ENCODE measurements at places on chromosomes 5 and 9.

DNA sequence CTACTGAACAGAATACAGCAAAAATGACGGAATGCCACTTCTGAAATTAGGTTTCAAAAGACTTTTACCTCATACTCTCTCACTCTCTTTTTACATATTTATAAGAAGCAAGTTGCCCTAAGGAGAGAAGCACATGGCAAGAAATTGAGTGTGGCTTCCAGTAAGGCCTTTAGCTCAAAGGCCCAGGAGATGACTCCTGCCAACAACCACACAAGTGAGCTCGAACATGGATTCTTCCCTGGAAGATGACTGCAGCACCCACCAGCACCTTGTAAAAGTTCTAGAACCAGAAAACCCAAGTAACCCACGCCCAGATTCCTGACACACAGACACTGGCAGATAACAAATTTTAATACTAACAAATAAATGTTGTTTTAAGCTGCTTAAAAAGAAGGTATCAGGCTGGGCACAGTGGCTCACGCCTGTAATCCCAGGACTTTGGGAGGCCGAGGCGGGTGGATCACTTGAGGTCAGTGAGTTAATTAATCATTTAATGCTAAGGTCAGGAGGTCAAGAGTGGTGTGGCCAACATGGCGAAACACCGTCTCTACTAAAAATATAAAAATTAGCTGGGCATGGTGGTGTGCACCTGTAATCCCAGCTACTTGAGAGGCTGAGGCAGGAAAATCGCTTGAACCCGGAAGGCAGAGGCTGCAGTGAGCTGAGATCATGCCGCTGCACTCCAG lies 17.0 kb downstream of the PTBP3 start:
- DNase-seq: no peak

DNA sequence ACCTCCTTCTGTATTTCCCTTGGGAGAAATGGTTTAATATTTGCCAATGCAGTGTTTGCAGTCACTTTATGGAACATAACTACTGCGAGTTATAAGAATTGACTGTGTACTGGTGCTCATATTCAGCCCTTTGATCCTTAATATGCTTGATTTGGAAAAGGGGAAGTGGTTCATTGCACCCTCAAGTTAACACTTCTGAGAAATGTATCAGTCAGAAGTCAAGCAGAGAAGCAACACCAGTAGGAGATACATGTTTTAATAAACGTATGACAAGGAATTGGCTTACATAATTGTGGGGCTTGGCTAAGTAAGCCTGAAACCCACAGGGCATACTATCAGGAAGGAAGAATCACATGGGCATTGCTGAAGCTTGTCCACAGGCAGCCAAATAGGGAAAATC lies 131.0 kb upstream of the SPRY4 start:
- DNase-seq: no peak

DNA sequence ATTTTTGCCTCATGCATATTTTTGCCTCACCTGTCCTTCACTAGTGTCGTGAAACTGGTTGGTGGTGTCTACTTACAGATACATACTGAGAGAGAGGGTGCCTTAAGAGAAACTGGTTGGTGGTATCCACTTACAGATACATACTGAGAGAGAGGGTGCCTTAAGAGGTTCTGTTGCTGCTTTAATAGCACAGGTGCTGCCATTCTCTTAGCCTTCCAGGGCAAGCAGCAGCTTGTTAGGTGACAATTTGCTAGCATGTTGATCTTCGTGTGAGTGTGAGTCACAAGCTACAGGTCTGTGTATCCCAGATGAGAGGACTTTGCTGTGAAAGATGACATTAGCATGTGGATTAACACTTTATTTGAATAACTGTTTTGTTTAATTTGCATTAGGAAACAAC lies 1.4 kb downstream of the PTTG1 start:
- DNase-seq: no peak

GRCh38 chr9:34085581-34086500 lies 37.2 kb upstream of the UBAP2 start:
- no peak for DNase-seq

DNA sequence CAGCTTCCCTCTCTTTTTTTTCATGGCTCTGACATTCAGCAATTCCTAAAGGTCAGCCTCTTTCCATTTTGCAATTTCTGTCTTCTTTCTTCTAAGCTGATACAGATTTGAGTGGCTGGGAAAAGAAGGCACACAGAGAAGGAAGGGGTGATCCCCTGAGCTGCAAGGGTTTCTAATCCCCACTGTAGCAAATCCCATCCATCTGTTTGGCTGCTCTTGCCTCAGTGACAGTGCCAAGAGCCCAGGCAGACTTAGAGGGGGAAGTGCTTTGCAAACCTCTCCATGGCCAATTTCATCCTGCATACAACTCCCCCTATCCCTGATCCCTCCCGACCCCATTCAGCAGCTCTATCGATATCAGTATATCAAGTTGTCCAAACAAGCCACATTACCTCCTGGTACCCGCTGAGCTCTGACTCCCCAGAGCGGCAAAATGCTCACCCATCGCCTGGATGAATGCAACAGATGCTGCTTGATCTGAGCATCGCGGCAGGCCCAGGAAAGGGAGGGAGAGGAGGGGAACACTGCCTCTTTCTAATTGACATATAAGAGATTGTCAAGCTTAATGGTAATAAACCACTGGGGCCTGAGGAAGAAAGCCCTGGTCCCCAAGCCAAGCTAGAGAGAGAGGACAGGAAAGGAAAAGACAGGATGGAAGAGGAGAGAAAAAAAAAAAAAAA lies 268.9 kb downstream of the ASTN2 start:
- DNase-seq: no peak

GRCh38 chr5:79002374-79002773 lies 17.3 kb upstream of the ARSB start:
- no peak for DNase-seq

GRCh38 chr5:142796492-142797109 lies 26.4 kb downstream of the ARHGAP26 start:
- DNase-seq: no peak

- no peak for DNase-seq
These were observed 94.6 kb upstream of the PTCH1 start for GRCh38 chr9:95611354-95611753.

GRCh38 chr5:158376679-158377078 lies 517.7 kb upstream of the CLINT1 start:
- no peak for DNase-seq

GRCh38 chr9:14310311-14310710 lies 3.6 kb downstream of the NFIB start:
- DNase-seq: no peak

DNA sequence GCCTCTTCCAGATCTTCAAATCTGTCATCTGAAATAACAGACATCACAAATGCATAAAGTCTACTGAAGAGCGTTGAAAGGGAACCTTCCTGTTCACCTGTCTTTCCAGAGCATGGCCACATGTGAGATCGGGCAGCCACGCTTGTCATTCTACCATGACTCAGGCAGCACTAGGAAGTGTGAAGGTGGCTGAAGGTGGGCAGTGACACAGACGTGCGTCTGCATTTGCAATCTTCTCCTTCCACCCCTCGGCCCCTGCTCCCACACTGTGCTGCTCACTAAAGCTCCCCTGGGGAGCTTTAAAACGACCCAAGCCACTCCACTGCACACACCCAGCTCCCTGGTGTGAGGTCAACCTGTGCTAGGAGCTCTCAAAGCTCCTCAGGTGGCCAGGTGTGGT lies 2.5 kb downstream of the ENTR1 start:
- DNase-seq: no peak

- no peak for DNase-seq
These were observed 20.8 kb downstream of the DNAI1 start for GRCh38 chr9:34479431-34479866.

DNA sequence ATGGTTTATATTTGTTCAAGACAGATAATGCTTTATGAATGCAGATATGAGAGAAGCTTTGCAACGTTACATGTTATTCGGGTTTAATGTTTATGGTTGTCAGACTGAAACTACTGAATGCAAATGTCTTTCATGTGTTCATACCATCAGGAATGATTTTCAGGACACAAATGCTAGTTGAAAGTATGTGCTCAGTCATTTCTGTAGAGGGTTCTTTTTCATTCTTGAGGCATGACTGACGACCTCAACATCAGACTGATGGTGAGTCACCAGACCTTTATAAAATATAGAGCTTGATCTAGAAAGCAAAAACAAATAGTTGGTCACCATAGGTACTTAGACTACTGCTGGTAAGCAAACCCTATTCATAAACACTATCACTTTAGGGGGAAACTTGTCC lies 287.3 kb upstream of the NUDT12 start:
- DNase-seq: no peak

DNA sequence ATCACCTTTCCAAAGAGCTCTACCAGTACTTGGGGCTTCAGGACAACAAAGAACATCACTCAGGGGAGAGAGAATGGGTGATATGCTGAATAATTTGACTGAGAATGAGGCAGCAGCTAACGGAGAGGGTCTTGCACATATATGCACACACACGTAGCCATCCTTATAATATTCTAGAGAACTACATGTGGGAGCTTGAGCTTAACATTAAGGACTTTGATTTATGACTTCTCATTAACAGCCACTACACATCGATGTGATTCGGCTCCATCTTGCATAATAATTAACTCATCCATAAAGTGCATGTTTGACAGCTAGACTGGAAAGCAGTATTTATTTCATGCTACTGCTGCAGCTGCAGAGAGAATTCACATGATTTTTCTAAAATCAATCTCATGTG lies 163.4 kb downstream of the RAB3C start:
- DNase-seq: no peak

GRCh38 chr5:35186749-35187148 lies 43.5 kb downstream of the PRLR start:
- no peak for DNase-seq

GRCh38 chr5:158268286-158268685 lies 409.3 kb upstream of the CLINT1 start:
- DNase-seq: no peak

- DNase-seq: no peak
These were observed 11.4 kb downstream of the ABO start for GRCh38 chr9:133263557-133263956.

GRCh38 chr9:20592673-20593072 lies 29.6 kb downstream of the MLLT3 start:
- DNase-seq: no peak

DNA sequence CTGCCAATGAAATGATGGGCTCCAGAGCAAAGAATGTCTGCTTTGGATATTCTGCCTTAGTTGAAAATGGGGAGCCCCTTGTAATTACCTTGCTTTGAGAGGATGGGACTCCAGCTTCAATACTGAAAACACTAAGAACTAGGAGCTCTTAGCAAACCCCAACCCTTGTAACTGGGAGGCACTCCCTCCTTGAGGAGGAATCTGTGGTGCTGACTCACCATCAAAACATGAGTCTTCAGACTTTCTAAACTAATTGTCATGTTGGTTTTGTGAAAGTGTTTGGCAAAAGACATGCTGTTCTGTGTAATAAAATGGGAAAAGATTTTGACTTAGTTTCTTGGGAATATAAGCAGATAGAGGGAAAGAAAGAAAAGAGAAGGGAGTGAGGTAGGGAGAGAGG lies 91.9 kb upstream of the PTPRD start:
- no peak for DNase-seq

DNA sequence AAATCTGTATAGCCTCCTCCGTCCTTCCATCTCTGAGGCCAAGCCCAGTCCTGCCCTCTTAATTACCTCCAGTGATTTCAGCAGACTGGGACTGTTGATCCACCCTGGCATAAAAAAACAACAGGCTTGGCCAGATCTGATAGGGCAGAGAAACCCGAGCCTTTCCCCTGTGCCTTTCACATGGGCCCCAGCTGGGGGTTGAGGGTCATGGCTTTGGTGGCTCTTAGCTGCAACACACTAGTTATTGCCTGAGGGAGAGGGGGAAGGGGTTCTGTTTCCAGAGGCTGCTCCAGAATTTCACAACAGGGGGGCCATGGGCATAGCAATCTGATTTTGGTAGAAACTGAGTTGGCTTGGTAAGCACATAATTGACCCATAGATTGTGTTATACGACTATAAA lies 21.2 kb upstream of the PANK3 start:
- DNase-seq: no peak

DNA sequence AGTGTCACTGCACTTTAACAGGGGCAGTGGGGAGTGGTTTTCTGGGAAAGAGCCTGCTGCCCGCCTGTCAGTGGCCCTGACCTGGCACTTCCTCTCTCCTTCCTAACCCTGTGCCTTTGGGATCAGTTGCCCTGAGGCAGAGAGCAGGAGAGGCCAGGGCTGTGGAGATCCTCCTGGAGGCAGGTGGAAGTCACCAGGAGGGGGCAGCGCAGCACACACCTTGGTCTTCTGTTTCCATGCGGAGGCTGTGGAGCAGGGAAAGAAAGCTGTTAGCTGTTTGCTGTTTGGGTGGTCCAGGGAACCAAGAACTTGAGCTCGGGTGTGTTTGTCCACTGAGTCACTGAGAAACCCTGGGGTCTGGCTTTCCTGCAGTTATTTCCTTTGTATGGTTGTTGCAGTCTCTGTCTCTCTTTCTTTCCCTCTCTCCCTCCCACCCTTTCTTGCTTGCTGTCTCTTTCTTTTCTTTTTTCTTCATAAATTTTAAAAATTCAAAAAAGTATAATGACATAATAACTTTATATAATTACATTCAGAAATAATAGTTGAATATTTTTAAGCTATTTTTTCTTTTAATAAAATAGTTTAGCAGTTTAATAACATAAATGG lies 28.1 kb downstream of the NTRK2 start:
- no peak for DNase-seq

- DNase-seq: no peak
These were observed 36.2 kb downstream of the VAV2 start for GRCh38 chr9:133955821-133956411.

- no peak for DNase-seq
These were observed 8.3 kb upstream of the CXXC5 start for GRCh38 chr5:139639619-139640380.

DNA sequence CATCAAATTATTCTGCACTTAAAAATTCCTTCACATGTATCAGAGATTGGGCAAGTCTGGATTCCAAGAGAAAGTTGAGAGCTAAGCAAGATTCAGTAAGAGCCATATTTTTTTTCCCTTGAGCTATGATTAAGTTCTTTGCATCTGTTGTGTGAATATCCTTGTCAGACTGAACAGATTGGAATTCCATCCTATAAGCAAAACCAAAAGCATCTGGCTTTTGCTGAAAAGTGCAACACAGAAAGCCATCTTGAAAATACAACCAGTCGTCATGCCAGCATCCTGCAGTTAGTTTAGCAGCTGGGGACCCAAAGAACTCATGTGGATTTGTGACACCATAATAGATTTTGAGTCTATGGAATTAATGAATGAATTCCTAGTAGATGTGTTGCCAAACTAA lies 316.9 kb downstream of the MTRR start:
- no peak for DNase-seq

- DNase-seq: no peak
These were observed 61.1 kb downstream of the FRMD3 start for GRCh38 chr9:83477120-83477519.

DNA sequence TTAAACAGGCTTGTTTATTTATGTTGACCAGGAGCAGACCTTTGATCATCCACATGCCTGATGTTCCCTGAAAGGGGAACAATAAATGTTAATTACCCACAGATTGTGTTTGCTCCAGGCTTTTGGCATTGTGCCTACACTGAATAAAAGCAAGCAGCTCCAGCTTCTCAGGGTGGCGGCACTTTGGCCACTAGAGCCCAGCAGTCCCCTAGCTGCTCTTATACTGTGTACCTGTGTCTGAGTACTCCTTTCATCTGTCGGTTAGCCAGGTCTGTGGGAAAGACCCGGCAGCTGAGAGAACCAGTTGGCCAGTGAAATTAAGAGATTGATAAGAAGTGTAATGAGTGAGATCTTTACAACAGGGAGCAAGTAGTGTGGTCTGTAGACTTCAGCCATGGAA lies 254.8 kb upstream of the FTMT start:
- no peak for DNase-seq
